ENCODE measurements at places on chromosomes 1 and 21.

DNA sequence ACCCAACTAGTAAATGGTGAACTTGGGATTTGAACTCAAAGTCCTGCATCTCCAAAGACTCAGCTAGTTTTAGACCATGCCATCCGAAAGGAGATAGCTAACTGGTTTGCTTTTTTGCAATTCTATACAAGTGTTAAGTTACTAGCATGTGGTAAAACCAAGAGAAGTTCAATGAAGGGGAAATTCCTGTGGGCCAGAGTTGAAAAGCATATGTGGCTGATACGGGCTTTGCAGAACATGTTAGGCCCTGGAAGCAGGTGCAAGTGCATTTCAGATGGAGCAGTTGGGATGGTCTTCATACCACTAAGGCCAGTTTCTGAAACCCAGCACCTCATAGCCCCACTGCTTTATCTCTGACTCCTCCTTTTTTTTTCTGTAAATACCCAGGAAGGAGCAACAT is 620.9 kb downstream of the PLPP3 start:
- ATAC-seq = no peak

DNA sequence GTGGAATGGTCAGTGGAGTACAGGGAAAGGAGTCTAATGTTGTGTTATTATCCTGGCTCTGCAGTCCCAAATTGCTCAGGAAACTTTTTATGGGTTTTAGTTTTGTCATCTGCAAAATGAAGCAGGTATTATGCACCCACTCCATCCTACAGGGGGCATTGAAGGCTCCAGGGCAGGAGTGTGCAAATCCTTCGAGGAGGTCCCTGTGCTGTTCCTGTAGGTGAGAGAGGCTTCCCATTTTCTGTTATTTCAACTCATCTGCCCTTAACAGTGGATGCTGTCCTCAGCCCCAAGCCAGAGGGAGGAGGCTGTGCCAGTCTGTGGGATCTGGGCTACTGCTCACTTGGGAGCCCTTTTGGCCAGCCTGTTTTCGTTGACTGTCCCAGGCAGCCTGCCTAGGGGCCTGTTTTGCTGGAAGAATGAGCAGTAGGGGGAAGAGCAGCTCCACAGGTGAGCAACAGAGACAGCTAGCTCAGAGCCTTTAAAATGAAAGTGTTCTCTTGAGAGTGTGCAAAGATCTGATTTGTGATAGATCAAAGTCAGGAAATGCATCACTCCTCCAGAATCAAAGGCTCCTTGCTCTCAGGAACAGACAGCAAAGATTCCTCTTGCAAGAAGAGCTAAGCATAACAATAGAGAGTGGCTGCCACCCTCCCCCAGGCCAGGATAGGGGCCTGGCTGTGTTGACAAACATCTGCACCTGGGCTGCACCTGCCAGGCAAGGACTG is 317.6 kb upstream of the PROX1 start:
- no peak for ATAC-seq

GRCh38 chr1:28456078-28456477 is 49.8 kb upstream of the RCC1 start:
- peak; percentile 27 for ATAC-seq

DNA sequence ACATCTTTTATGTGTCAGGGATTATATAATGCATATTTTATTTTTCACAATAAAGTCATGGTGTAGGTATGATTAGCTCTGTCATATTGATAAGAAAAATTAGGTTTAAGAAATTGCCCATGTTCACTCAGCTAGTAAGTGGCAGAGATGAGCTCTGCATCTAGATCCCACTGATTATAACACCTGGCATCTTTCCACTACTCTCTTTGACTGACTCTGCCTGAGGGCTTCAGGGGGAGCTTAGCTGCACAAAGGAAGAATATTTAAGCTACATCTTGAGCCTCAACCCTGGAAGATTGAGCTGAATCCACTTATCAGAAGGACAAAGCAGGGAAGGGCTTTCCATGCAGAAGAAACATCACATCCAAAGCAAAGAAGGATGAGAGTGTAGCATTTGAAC is 190.4 kb downstream of the MIS18A start:
- ATAC-seq = no peak

DNA sequence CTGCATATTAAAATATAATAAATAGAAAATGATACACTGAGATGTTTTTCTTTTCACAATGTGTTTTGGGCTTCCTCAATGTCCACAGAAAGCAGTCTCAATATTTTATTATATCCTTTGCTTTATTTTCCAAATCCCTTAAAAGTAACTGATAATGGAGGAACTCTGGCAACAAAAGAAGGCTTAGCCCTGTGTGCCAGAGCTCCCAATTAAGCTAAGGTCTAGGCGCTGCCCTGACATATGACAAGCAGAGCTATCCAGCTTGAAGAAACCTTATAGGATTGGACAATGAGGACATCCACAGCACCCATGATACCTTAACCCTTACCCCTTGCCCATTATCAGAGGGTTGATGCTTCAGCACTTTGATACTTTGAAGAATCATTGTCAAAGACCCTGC is 12.9 kb upstream of the SHCBP1L start:
- no peak for ATAC-seq

DNA sequence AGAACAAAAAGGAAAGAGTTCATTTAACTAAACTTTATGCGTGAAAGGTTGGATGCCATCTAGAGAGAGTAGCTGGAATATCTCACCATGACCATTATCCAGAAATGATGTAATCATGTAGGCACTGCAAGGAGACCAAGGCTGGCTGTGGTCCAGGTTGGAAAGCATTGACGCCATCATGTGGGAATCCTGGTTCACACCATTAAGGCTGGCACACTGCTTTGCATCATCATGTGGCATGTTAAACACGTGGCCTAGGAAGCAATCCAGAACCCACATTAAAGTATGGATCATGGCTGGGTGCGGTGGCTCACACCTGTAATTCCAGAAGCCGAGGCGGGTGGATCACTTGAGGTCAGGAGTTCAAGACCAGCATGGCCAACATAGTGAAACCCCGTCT is 4.3 kb downstream of the ADAMTS1 start:
- ATAC-seq = peak; percentile 27

- ATAC-seq = no peak
Observed at GRCh38 chr1:96519851-96520578, 201.6 kb upstream of the PTBP2 start.

- ATAC-seq = peak; percentile 72
Observed at GRCh38 chr1:199742547-199742946, 285.0 kb upstream of the NR5A2 start.

GRCh38 chr1:229271448-229272159 is 693 bp downstream of the RAB4A start:
- no peak for ATAC-seq

DNA sequence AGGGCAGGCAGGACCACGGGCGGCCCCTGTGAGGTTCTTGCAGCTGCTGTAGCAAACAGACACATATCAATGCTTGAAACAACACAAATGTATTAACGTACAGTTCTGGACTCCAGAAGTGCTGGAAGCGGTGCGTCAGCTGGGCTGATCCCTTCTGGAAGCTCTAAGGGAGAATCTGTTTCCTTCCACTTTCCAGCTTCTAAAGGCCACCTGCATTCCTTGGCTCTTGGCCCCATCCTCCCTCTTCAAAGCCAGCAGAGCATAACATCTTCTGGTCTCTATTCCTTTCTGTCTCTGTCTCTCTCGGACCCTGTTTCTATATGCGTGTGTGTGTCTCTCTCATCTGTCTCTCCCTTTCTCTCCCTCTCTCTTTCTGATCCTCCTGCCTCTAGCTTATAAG is 102.3 kb downstream of the SPSB1 start:
- no peak for ATAC-seq

DNA sequence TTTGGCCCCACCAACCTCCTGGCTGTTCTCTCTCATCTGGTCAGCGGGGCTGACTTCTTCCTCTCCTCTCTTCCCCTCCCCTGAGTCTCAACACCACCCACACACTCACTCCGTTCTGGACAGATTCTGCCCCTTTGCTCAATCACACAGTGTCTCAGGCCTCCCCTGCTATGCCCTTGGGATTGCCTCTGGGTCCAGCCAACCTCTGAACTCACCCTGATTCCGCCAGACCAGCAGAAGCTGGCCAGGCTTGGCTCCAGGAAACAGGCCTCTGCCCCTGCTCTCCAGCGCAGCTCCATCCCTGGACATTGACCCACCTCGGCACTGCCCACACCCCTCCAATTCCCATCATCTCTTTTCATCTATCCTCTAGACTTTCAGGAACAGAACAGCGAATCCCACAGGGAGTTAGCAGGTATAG is 22.1 kb downstream of the AHDC1 start:
- no peak for ATAC-seq

DNA sequence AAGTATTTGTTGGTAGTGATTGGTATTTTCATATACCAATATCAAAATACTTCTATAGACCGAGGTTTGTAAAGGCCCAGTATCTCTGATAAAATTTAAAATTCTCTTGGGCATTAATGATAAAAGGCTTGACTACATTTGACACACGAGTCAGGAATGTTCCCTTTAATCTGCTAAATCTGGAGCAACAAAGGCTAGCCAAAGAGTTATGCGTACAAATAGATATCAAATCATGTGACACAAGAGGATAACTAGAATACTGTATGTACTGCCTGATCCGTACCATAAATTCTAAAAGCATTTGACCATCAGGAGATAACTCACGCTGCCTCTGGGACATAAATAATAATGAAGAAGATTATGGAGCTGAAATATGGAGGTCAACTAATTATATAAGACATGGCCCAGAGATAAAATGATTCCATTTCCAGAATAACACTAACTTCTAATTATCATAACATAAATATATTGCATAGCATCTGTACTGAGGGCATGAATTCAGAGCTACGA is 64.2 kb upstream of the SH3GLB1 start:
- ATAC-seq = no peak

DNA sequence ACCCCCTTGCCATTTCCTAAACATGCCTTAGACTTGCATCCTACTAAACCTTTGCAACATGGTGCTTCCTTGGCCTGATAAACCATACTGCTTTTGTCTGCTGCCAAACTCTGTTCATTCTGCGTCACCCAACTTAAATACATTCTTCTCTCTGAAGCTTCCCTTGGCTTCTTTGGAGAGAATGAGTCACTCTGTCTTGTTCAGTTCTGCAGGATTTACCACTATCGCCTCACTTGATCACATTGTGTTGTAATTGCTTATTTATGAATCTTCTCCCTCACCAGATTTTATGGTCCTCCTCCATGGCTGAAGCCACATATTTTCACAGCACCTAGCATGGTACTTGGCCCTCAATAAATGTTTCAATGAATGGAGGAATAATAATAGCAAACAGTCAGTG is 21.7 kb upstream of the TUT4 start:
- peak; percentile 97 for ATAC-seq

GRCh38 chr1:30684881-30685795 is 38.2 kb downstream of the MATN1 start:
- ATAC-seq = peak; percentile 55

DNA sequence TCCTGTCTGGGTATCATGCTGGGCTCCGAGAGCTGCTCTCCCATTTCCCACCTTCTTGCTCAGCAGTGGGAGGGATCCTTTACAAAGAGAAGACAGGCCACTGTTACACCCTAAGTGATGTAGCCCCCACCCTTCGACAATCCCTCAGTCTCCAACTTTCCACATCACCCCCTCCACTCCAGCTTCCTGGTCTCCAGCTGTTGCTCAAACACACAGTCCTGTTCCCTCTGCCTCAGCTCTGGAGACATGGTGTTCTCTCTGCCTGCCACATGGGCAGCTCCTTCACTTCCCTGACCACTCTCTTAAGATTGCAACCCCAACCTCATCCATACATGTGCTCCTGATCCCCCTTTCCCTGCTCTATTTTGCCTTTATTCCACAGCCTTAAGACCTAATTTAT is 37.7 kb downstream of the SLC30A1 start:
- ATAC-seq = no peak

DNA sequence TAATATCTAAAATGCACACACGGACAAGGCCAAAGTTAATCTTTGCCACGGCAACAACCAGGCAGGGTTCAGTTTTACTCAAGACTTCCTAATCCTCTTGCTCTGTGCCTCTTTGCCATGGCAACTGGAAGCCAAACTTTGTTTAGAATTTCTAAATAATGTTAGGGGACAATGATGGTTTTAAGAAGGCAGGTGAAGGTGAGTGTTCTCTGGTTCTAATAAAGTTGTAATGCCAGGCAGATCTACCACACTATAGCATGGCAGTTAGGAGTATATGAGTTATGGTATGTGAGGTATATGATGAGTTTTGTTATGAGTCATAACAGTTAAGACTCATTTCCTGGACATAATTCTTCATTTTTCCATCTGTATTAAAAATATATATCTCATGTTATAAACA is 2.7 kb downstream of the PTPRC start:
- peak; percentile 26 for ATAC-seq

- ATAC-seq = no peak
Observed at GRCh38 chr1:77961392-77961791, 17.5 kb downstream of the FUBP1 start.

GRCh38 chr1:27496604-27497155 is 6.7 kb upstream of the WASF2 start:
- no peak for ATAC-seq

GRCh38 chr1:167333124-167333523 is 112.4 kb downstream of the POU2F1 start:
- no peak for ATAC-seq

DNA sequence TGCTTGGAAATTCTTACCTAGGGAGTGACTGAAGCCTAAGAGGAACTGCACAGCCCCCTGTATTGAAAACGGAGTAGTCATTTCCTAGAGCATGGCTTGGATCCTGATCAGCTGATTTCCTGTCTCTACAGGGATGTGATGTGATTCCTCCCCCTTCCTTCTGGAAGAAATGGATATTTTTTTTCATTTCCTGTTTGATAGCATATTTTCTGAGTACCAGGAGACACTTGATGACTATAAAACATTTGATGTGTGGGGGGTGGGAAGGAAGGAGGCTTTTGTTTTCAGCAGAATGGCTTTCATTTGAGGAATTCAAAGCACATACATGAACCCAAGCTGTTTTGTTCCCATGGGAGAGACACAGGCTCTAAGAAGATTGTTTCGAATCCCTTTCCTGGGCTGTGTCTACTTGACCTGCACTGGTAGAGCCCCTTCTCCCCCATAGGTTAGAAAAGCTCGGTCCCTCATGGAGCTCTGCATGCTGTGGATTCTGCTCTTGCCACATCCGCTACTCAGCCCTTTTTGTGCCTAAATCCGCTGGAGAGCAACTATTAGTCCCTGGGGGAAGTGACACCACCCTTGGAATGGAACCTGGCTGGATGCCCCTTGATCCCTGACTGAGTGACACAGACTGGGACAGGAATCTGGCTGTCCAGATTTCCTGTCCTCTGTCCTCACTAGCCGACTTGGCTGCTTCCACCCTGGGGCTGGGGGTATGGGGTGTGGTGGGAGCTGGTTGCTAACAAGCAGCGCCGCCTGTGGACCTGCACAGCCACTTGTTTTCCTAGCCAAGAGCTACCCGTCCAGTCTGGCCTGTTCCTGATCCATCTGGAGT is 71.8 kb upstream of the MACF1 start:
- ATAC-seq = peak; percentile 88

- no peak for ATAC-seq
Observed at GRCh38 chr1:18991585-18991984, 35.1 kb upstream of the IFFO2 start.

- no peak for ATAC-seq
Observed at GRCh38 chr1:46098027-46098712, 34.3 kb downstream of the PIK3R3 start.

- no peak for ATAC-seq
Observed at GRCh38 chr1:76583875-76584477, 283.3 kb upstream of the ST6GALNAC5 start.

Measured in esophagus mucosa (tissue), 1 donor.